8988T (cell line): ENCODE measurements at places on chromosomes 6 and 20.

DNA sequence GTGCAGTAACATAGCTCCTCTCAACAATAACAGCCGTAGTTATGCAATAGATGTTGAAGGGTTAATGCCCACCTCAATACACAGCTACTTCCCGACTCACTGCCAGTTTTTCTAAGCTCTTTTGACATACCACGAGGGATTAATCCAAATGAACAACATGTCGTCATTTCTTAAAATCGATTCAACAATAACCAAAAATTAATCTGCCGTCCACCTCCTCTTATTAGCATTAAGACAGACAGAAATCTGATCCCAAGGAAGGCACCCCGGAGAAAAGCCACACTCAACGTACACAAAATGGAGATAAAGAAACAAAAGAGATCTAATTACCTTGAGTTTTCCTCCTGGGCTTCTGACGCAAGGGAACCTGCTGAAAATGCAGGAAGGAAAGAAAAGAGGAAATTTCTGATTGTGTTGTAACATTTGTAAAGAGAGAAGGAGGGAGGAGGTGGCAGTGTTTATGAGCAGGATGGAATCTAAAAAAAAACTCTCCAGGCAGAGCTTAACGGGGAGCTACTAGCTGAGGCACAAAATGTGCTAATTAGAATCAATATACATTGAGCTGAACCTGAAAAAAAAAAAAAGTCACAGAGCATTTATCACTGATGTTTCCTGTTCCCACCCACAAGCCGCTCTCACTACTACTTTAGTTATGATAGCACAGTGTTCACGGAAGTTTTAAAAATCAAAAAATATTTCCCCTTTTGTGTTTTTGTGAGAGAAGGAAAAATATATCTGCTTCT is 109.3 kb downstream of the IPCEF1 start:
- no peak for DNase-seq

- DNase-seq, result no peak
Observed at GRCh38 chr6:36381502-36382389, 5.7 kb downstream of the ETV7 start.

- peak; percentile 94 for DNase-seq
Observed at GRCh38 chr20:57596998-57597939, 23.0 kb downstream of the ZBP1 start.

- no peak for DNase-seq
Observed at GRCh38 chr6:154690857-154691256, 42.4 kb upstream of the SCAF8 start.

DNA sequence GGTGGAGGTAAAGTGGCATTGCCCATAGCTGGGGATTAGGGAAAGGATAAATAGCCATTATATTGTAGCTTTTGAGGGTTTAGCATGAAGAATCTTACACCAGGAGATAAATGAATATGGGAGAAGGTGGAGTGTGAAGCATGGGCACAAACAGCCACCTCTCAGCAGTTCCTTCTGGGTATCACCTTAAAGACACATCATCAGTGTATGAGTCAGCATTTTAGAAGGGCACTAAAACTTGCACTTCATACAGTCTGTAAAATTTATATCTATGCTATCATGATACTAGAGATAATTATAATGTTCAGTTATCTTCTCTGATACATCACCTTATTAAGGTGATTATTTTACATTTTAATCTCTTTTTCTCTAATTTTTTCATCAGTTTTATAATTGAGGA is 25.3 kb downstream of the SLC35A1 start:
- no peak for DNase-seq

DNA sequence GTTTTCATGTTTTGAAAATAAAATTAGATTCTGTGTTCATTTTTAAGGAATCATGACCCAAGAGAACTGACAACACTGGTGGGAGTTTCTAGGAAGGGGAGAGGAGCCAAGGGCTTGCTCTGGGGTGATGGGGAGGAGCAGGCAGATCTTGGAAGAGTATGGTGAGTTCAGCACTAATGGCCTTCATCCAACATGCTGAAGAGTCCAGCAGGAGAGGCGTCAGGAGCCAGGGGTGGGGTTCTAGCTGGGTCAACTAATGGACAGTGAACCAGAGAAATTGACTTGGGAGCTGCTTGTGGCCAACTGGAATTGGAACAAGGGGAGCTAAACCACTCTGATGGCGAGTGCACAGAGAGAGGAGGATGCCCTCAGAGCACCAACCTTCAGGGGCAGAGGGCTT is 107.1 kb downstream of the MRPL14 start:
- DNase-seq, result no peak
